ENCODE measurements at places on chromosomes 12 and 14.
A peak's percentile ranks its signal among the peaks of the same experiment; 100 is the strongest.

DNA sequence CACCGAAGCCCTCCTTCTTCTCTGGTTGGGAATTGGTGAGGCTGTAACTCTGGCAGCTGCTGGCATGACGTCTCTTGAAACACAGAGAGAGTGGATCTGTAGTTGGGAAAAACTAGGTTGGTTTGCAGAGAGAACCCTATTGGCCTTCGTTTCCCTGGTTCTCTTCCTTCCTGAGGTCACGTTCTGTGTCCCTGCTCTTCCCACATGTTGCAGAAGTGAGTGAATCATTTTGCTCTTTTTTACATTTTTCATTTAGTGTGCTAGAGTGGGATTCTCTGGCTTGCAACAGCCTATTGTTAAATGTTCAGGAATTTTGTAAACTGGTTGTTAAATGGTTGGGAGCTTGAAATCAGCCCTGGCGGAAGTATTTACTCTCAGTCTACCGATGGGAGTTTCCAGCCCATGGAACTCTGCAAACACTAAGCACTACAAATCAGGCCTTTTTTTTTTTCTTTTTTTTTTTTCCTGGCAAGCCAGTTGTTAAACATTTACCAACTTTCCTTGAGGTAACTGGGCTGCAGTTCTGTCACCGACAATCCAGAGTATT is 26.8 kb upstream of the CKAP4 start:
- no peak for DNase-seq

- DNase-seq: no peak
Measured at GRCh38 chr12:57607958-57608663, 3.1 kb upstream of the ARHGEF25 start.

GRCh38 chr12:105270671-105271255 is 34.8 kb upstream of the APPL2 start:
- DNase-seq: no peak

- DNase-seq: no peak
Measured at GRCh38 chr12:16636435-16637055, 30.6 kb upstream of the LMO3 start.

GRCh38 chr14:92499234-92499633 is 14.3 kb upstream of the RIN3 start:
- DNase-seq: no peak

DNA sequence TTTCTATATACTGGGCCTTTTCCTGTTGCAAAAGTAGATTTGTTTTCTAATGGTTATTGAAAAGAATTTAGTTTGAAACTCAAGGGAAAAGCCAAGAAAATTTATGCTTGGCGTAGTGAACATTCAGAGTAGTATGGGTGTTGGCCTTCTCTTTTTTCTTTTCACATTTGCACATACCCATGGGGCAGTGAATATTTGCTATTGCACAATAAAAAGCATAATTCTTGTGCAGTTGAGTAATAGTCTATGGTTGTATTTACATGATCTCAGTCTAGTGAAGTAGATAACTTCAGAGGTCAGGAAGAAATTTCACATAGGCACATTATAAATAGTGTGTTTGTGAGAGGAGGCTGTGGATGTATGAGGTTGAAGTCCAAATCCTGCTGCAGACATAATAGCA is 158.1 kb downstream of the FLRT2 start:
- DNase-seq: no peak

DNA sequence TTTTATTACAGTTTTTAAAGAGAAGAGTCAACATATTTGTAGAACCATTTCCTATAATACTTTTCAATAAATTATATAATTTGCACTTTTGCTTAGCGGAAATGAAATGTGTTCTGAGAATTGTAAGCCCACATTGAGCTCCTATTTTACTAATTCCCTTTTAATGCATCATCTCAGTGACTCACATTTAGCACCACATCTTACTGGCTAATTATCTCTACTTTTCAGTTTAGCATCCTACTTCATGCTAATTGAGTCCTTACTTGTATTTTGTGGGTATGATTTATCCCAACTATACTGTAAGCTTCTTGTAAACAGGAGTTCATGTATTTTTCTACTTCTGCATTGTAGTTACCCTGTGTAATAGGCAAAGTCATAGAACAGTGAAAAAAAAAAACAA is 67.5 kb downstream of the TMX1 start:
- DNase-seq: no peak

DNA sequence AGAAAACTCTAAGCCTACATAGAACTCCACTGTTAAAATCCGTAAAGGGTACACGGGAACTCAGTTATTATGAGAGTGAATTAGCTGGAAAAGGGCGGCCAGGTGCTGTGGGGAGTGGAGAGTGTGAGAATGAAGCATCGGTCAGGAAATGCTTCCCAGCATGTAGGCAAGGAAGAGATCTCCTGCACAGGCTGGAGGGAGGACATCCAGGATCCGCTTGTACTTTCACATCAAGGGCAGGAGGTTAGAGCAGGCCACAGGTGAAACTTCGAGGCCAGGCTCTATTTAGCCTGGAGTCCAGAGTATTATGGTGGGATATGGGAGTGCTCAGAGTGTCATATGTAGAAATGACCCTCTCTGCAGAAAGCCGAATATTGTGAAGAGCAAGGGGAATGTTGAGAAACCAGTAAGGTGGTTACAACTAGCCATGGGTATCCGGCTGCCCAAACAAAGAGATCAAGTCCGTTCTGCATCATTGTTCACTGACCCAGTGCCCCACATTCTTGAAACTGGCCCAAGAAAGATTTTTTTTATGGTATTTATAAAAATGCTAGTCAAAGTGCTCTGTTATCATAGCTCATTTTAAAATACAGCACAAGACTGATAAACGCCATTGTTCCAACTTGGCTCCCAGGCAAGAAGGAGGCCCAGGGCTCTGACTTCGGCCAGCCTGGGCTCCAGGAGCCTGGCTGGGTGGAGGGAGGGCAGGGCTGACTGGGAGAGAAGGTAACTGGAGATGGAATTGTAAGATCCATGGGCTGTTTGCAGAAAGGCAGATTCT is 79.4 kb upstream of the HIF1A start:
- DNase-seq: no peak

GRCh38 chr12:99427104-99427503 is 220.4 kb upstream of the GARIN6 start:
- no peak for DNase-seq

DNA sequence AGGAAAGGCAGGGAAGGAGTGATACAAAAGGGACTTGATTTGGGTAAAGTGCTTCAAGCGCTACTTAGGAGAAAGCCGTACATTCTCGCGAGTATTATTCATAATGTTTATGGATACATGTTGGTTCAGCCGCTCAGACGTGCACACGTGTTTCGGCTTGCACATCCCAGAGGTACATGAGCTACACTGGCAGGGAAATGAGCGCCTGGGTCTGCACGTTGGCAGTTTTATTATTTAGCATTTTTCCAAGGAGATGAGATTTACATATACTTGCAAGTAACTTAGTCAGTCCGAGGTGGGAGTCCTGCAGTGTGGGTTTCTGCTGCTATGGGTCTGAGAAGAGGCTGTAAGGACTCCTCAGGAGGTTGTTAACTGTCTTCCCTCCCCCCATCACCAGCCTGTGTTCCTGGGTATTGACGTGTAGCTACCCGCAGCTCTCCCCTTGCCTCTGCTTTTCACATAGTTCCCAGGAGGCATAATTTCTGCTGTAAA is 1.5 kb downstream of the PRKCH start:
- no peak for DNase-seq

GRCh38 chr14:71441126-71441525 is 491.1 kb upstream of the RGS6 start:
- no peak for DNase-seq

DNA sequence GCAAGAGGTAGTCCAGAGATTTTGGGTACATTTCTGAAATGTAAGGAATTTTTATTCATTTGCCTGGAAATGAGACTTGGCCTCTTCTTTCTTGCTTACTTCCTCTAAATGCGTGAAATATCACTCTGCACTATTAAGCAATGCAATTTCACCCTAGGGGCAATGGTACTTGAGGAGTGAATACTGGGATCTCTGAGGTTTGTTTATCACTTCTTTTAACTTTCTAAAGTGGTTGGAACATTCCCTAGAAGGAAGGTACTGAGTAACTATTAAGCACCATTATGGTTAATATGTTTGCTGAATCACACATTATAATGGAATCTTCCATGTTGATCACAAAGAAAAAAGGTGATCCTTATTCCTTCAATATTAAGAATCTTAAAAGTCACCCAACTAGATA is 120.9 kb upstream of the CAND1 start:
- DNase-seq: no peak

GRCh38 chr12:67112586-67112985 is 156.6 kb upstream of the CAND1 start:
- no peak for DNase-seq

GRCh38 chr14:82447586-82447985 is 913.9 kb upstream of the SEL1L start:
- DNase-seq: no peak

- DNase-seq: no peak
Measured at GRCh38 chr12:75665216-75665615, 153.8 kb upstream of the KRR1 start.

DNA sequence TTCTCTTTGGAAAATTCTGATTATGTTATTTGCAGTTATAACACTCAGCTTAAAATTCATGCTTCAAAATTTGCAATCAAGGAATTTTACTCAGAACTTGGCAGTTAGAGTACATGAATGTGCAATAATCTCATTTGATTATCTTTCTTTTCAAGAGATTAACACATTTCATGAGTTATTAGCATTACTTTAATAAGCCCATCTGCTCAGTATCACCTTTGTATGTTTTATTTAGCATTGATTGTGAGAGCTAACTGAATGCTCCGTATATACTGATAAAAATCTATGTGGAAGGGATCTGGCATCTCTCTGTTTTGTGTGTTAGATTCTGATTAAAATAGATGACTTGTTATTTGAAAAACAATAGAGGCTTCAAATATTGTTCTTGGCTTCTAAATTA is 55.6 kb upstream of the CPNE8 start:
- no peak for DNase-seq

- no peak for DNase-seq
Measured at GRCh38 chr12:88932457-88932856, 352.2 kb upstream of the KITLG start.

GRCh38 chr12:124453419-124454351 is 113.7 kb downstream of the NCOR2 start:
- no peak for DNase-seq

DNA sequence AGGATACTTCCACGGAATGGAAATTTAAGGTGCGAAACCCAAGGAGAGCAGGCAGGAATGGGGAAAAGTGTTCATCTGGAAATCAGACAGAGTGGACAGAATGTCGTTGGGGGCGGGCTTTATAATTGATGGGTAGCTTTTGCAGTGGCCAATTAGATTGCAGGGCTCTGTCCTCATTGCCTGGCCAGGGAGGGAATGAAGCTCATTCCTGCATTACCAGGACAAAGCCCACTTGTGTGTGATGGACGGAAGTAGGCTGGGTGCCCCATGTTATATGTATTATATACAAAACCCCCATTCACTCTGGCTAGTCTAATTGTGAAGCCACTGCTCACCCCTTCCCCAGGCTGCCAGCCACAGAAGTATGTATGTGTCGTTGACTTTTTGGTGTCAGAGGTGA is 23.6 kb downstream of the ZNF664 start:
- no peak for DNase-seq

- no peak for DNase-seq
Measured at GRCh38 chr12:70784042-70784668, 136.4 kb downstream of the PTPRR start.

DNA sequence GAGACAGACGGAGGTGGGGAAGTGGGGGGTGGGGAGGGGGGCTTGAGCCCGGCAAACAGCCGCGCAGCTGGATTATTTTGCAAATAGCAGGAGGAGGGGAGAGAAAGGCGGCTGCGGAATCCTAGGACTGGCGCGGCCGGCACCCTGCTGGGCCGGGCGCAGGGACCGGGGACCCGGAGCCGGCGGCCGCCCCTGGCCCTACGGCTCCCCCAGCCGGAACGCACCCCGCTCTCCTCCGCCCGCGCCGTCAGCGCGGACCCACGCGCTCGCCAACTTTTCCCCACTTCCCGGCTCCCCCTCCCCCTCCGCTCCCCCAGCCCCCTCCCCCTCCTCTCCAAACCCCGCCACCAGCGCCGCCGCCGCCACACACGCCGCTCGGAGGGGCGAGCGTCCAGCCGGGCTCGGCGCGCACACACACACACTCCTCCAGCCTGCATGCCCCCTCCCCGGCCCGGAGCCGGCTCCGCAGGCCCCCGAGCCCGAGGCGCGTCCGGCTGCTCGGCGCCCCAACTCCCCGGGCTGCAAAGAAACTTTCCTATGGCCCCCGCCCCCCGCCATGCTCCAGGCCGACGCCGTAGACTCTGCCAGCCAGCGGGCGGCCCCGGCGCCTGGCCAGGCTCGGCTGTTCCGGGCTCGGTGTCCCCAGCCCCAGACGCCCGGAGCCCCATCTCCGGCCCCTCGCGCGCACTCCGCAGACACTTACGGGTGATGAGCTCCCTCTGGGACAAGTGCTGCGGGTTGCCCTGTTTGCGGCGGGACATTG is 1.4 kb downstream of the BCL11B start:
- DNase-seq: no peak

GRCh38 chr12:92828565-92828964 is 100.5 kb downstream of the EEA1 start:
- DNase-seq: no peak

- no peak for DNase-seq
Measured at GRCh38 chr14:31075144-31075543, 49.0 kb upstream of the STRN3 start.

GRCh38 chr14:35229084-35229791 is 62.9 kb upstream of the PSMA6 start:
- no peak for DNase-seq

- peak; percentile 52 for DNase-seq
Measured at GRCh38 chr14:31934767-31935266, 142.3 kb upstream of the ARHGAP5 start.

GRCh38 chr14:104337351-104337750 is 199.0 kb downstream of the KIF26A start:
- no peak for DNase-seq
